ENCODE measurements at places on chromosomes 12 and 14.
A peak's percentile ranks its signal among the peaks of the same experiment; 100 is the strongest.

DNA sequence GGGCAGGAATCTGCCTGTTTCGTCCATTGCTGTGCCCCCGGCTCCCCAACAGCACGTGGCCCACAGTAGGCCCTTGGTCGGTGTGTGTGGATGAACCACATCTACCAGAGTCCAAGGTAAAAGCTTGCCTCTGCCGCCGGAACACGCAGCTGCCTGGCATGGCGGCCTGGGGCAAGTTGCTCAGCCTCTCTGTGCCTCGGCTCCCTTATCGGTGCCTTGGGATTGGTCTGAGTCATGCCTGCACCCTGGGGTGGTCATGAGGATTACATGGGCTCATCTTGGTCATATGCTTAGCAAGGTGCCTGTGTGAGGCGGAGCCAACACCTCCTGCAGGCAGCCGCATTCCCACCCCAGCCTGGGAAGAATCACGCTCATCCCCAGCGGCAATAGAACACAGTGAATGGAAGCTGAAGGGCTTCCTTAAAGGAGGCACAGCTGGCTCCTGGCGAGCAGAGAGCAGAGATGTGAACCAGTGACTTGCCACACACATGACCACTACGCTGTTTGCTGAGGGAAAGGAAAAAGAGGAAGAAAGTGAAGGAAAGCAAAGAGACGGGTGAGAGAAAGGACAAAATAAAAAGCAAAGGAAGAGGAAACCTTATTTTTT is 5.5 kb upstream of the SCARB1 start:
- DNase-seq, result peak; percentile 31

GRCh38 chr12:131894981-131895639 is 688 bp downstream of the ULK1 start:
- no peak for DNase-seq

GRCh38 chr12:119772431-119772830 is 104.5 kb downstream of the PRKAB1 start:
- DNase-seq, result no peak

DNA sequence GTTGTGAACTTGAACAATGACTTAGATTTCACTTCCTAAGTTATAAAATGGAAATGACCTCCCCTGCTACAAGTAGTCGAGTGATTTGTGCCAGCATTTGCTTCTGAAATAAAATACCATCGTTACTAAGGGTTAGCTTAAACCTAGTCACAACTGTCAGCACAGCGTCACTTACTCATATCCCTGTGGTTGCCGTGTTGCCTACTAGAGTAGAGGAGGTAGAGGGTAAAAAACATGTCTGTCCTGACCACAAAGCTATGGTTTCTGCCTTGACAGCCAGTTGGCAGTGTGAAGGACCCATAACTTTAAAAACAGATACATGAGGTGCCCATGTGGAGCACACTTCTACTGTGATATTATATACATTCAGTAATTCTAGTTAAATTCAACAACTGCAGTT is 234.2 kb upstream of the RGS6 start:
- DNase-seq, result peak; percentile 4

GRCh38 chr12:75850721-75851462 is 180.7 kb downstream of the PHLDA1 start:
- DNase-seq, result no peak

GRCh38 chr12:30169839-30170591 is 386.3 kb upstream of the TMTC1 start:
- DNase-seq, result no peak

DNA sequence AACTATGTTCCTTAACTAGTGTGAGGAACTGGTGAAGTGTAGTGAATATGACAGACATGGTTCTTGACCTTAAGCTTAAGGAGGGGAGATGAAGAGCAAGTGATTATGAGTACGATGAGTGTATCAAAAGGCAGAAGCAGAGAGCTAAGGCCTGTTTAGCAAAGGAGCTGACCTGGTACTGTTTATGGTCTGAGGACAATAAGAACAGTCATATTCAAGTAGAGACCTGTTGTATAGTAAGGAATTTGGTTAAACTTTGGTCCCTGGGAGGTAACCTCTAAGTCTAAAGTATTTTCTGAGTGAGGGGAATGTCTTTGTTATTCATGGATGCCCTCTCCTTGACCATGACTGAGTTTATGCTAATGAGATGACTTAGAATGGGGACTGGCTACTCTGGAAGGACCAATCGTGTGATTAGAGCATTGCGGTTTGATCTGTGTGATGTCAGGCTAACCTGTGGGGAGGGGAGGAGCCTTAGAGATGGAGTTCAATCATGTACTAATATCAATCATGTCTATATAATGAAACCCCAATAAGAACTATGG is 389.3 kb downstream of the BMP4 start:
- DNase-seq, result no peak

DNA sequence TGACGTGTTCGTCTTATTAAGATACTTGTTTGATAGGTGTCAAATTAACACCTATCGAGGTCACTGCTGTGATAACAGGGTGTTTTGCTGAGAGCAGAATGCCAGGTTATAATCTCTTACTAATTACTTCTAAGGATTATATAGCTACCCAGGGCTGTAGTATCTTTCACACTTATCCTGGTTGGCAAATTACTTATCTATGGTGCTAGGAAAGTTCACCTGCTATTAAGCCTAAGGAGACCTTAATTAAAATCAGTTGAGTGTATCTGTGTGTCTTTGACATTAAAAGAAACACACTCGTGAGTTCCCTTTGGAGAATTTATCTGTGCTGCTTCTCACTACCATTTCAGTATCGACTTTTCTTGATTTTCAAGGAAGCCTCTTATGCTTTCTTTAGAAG is 301.6 kb upstream of the SLC16A7 start:
- DNase-seq, result no peak

DNA sequence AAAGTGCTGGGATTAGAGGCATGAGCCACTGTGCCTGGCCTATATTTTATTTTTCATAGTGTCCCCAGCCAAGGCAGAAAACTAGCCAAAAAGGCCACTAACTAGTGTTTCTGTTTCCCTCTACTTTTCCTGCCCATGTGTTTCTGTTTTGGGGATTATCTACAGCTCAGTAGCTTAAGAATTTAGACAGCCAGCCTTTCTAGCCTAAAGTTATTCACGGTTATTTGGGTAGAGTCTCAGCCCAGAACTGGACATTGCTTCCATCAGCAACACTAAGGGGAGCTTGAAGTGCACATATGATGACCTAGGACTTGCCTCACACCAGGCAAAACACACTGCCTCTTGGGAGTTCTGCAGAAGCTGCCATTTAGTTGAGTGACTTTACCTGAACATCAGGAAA is 17.9 kb downstream of the PROX2 start:
- no peak for DNase-seq

GRCh38 chr14:50045039-50045711 is 71.2 kb downstream of the VCPKMT start:
- DNase-seq, result peak; percentile 83

GRCh38 chr12:92593734-92594402 is 108.9 kb upstream of the PLEKHG7 start:
- peak; percentile 95 for DNase-seq

DNA sequence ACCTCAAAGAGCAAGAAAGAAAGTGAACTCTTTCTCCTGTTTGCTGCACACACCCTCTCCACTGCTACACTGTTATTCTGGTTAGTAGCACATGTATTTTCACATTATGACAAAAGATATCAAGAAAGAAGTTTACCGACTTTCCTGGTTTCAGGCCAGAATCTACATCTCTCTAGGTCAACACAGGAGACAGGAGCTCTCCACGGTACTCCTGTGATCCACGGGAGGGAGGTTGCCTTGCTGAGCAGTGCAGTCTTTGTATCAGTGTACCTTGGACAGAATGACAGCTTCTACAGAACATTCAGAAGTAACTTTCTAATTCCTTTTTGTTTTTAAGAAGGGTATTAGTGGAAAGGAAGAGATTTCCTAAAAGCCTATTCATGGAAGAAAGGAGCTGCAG is 805.6 kb downstream of the NRXN3 start:
- no peak for DNase-seq

DNA sequence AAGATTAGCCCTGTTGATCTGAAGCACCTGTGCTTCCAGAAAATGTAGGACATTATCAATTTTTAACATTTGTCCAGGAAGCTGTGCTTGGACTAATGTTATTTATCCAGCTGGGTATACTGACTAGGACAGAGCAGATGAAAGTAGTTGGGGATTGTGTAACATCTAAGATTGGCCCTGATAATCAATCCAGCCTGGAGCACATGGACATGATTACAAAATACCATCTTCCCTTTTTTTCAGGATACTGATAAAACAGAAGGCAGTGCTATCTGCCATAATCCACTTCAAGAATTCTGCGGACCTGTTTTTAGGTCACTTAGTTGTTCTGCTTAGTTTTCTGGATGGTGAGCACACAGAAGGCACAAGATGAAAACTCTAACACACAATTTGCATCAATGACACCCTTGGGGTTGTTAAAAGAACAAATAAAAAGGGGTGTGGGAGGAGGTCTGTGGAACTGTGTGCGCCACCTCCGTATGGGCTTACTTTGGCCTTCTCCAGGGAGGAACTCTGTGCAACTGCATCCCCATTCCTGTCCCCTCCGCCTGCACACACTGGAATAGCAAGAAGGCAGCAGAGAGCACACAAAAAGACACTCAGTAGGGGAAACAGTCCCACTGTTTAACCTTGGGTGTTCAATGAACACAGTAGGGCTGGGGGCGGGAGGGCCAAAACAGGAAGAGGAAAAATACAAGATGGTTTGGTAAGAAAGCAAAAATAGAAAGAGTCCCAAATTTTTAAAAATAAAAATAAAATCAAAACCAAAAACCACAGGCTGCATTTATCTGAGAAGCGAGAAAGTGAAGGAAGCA is 31.1 kb upstream of the DUSP6 start:
- DNase-seq, result no peak

GRCh38 chr14:55572578-55572977 is 7.4 kb upstream of the KTN1 start:
- no peak for DNase-seq

DNA sequence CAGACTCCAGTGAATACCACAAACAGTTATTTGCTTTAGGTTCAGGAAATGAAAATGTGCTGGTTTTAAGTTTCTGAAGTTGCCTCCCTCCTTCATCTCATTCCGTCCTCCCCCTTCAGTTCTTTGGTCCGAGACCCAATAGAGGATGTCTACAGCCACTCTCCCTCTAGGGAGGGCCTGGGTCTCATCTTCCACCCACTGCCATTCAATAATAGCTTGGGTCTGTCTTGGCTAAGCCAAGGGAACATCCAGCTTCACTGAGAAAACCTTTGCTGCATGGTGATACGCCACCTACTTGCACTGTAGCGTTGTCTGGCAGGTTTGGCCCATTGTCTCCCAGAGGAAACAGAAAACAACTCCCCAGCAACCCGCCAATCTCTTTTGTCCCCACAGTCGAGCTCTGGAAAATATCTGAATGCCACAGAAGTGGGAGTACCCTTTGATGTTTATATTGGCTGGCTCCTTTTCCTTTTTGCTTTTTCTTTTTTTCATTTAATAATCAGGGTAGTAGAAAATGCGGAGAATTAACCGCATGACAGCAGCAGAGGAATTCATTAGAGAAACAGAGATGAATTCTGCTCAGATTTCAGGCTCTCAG is 380.1 kb downstream of the RAD51B start:
- DNase-seq, result no peak

DNA sequence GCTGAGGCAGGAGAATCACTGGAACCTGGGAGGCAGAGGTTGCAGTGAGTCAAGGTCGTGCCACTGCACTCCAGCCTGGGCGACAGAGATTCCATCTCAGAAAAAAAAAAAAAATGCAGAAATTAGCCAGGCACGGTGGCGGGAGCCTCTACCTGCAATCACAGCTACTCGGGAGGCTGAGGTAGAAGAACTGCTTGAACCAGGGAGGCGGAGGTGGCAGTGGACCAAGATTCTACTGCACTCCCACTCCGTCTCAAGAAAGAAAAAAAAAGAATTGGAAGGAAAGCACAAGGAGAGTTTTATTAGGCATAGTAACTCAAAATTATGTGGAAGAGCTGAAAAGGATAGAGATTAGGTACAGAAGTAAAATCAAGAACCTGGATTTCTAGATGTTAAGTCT is 20.8 kb upstream of the AMHR2 start:
- no peak for DNase-seq

DNA sequence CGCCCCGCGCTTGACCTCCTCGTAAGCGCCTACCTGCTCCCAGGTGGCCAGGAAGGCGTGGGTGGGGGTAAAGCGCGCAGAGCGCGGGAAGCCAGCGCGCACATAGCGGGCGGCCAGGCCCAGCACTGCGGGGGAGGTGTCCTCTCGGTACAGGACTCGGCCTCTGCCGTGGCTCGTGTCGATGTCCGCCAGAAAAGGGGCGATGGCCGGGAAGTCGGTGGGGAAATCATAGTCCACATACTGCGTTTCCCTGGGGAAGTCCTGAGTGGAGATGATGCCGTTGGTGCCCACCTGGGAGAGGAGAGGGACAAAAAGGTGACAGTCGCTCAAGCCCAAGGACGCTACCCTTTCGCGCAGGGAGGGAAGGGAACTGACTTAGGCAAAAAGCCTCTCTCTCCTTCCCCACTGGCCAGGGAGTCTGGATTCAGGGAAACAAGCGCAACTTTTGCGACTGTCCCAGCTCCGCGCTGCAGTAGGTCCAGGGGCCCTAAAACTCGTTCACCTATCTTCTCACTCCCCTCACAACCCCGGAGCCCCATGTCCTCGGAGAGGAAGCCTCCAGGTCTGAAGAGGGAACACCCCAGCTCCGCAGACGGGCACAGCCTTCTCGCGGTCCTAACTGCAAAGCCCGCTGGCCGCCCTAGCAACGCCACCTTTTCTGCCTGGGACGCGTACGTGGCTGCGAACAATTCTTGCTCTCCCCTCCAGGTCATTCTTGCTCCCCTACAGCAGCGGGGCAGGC is 815 bp downstream of the NID2 start:
- DNase-seq, result no peak

DNA sequence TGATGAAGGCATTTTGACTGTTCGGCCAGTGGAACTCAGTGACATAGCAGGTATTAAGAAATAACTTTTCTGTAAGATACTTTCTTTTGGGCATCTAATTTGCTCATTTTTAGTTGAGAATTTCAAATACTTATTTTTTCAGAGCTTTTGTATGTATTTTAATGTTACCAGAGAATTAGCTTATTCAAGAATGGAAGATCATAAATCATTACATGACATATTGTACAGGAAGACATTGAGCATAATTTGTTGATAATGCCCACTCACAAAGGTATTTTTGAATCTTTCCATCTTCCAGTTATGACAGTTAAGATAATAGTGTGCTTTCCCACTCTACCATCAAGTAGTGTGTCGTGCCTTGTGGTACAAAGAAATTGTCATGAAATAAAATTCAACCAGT is 36.5 kb downstream of the TMEM117 start:
- no peak for DNase-seq

GRCh38 chr12:64720884-64721283 is 38.3 kb downstream of the GNS start:
- no peak for DNase-seq

- no peak for DNase-seq
Measured at GRCh38 chr14:28515571-28515970, 251.0 kb upstream of the FOXG1 start.

- DNase-seq, result no peak
Measured at GRCh38 chr12:49367381-49368239, at the start of gene SPATS2. TSS of gene SPATS2 (plus strand) at chr12:49367462. CDS start at chr12:49461013, 93,551 bp downstream.

- no peak for DNase-seq
Measured at GRCh38 chr12:129202109-129202814, 349.0 kb downstream of the GLT1D1 start.

GRCh38 chr12:109804820-109805761 is 28.1 kb downstream of the TRPV4 start:
- DNase-seq, result peak; percentile 73

GRCh38 chr14:65213316-65213715 is 111.0 kb upstream of the MAX start:
- no peak for DNase-seq

GRCh38 chr12:6735448-6736191 is 11.8 kb downstream of the COPS7A start:
- DNase-seq, result peak; percentile 58

- DNase-seq, result peak; percentile 52
Measured at GRCh38 chr14:61472801-61473376, 151.5 kb downstream of the PRKCH start.

GRCh38 chr14:47595552-47595951 is 79.9 kb downstream of the MDGA2 start:
- no peak for DNase-seq

Measured in CD4-positive, alpha-beta T cell treated with Interleukin-4 for 1 hour (primary cell).